ENCODE measurements at places on chromosomes 2 and 18.

- DNase-seq, result no peak
Measured at GRCh38 chr2:134131681-134132489, 122.0 kb upstream of the MGAT5 start.

- no peak for DNase-seq
Measured at GRCh38 chr2:122193622-122194021, 438.2 kb downstream of the TSN start.

DNA sequence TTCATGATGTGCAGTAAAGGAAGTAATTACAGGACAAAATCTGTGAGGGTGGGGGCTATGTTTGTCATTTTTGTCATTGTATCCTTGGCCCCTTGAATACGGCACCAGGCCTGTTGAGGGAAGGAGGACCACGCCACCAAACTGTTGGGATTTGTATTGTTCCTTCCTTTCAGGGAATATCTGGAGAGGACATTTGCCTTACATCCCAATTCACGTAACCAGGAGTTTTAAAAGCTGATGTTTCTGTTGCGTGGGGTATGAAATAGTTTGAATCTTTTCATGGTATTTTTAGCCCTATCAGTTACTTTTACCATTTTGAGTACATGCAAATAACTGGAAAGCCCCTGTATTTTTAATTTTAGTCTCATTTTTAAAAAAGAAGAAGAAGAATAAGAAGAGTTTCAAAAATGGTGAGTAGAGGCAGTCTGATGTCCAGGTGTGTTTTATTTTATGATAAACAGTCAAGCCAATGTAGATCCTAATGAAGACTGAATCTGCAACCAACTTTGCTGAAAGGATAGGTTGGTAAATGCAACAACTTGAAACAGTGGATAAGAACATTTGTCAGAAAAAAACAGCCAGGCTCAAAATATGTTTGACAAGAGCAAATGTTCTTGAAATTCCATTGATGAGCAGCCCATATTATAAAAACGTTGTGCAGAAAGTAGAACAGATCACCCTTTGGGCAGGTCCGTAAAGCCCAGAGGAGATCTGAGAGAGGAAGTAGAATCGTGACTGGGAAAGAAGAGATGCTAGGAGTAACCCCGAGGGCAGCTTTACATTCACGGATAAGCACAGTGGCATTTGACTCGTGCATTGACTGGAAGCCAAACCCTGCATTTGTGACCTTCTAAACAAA, 54.5 kb downstream of the RASGRP3 start:
- DNase-seq, result no peak

- no peak for DNase-seq
Measured at GRCh38 chr2:126264625-126265024, 391.3 kb upstream of the GYPC start.

DNA sequence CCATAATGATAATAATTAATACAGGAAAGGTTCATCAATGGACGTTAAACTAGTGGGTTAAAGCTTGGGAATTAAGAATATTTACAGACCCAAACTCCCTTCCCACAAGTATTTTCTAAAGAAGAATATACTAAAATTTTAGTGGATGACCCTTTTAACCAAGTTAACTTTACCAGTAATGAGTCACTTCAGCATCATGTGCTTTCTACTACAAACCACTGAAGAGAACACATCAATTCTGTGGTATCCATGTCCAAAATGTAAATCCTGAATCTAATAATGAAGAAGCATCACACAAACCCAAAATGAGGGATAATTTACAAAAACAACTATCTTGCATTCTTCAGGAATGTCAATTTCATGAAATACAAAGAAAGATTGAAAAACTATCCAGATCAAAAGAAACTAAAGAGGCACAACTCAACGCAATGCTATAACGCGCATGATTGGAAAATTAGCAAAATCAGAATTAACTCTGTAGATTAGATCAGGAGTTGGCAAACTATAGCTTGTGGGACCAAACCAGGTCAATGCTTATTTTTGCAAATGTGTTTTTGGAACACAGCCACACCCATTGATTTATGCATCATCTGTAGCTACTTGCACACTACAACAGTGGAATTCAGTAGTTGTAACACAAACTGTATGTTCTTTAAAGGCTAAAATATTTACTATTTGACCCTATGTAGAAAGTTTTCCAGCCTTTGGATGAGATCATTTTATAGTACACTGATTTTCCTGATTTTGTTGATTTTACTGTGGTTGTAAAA, 27.5 kb downstream of the COPS8 start:
- no peak for DNase-seq

DNA sequence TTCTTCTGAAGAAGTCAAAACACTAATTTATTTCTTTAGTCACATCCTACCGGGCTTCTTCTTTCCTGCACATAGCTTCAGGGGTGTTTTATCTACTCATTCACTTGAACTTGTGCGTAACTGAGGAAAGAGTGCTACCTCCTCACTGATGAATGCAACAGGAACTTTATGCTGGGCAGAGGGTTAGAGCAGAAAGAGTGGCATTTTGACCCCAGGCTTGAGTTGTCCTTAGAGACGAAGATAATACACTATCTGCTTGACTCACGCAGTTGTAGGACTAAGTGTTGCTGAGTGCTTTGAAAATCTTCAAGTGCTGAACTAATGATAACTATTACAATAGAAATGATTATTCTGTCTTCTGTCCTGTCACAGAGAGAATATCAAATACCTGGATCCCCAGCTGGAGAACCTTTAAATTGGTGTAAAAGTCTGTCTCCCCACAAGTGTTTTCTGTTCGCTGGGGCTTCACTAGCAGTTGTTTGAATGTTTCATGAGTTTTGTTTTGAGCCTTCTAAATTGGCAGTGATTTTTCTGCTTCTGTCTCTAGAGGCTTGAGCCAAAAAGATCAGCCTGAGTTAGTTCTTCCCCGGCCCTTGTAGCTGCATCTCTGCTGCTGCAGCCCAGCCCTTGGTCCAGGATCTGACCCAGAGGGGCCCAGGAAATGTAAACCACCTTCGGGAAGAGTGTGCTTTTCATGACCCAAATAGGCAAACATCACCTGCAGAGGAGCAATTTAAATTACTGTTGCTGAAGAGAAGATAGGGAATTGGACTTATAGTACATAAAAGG, 86.3 kb upstream of the LGALSL start:
- DNase-seq, result no peak

DNA sequence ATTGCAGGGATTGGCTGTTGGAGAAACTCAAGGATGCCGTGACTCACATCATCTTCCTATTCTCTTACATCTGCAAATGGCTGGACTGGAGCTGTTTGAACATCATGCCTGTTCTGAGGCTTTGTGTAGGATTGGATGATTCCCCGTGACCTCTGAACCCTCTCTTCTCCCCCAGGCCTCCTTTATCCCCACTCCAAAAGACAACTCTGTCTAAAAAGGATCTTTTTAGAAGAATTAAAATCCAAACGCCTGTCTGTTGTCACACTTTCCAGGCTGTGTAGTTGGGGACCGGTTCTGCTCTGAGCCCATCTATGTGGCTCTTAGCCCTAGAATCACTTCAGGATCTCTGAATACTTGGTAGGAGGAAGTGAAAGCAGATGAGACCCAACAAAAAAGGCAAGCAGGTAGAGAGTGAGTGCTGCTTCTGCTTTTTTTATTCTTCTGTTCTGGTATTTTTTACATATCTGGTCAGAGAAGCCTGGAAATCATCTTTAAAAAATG, 565 bp downstream of the SP140 start:
- DNase-seq, result peak; percentile 39

DNA sequence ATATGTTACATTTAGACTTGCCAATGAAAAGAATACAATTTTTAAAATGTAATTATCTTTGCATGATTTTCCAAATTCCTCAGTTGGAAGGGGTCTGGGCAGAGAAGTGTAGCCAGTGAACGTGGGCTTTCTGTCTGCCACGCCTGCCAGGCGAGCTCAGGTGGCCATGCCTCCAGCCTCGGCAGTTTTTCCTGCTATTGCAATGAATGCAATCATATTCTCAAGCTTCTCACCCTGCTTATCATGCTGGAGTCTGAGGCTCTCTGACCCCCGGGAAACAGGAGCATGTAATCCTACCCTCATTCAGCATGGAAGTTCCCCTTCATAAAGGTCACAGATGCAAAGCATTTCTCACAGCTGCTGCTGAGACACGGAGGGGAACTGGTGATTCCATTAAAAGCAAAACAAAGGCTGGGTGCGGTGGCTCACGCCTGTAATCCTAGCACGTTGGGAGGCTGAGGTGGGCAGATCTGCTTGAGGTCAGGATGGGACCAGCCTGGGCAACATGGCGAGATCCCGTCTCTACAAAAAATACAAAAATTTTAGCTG, 154.8 kb downstream of the MBP start:
- DNase-seq, result no peak

- no peak for DNase-seq
Measured at GRCh38 chr2:105925390-105925789, 180.7 kb downstream of the NCK2 start.

- DNase-seq, result peak; percentile 49
Measured at GRCh38 chr2:159712929-159713420, 669 bp downstream of the MARCHF7 start.

DNA sequence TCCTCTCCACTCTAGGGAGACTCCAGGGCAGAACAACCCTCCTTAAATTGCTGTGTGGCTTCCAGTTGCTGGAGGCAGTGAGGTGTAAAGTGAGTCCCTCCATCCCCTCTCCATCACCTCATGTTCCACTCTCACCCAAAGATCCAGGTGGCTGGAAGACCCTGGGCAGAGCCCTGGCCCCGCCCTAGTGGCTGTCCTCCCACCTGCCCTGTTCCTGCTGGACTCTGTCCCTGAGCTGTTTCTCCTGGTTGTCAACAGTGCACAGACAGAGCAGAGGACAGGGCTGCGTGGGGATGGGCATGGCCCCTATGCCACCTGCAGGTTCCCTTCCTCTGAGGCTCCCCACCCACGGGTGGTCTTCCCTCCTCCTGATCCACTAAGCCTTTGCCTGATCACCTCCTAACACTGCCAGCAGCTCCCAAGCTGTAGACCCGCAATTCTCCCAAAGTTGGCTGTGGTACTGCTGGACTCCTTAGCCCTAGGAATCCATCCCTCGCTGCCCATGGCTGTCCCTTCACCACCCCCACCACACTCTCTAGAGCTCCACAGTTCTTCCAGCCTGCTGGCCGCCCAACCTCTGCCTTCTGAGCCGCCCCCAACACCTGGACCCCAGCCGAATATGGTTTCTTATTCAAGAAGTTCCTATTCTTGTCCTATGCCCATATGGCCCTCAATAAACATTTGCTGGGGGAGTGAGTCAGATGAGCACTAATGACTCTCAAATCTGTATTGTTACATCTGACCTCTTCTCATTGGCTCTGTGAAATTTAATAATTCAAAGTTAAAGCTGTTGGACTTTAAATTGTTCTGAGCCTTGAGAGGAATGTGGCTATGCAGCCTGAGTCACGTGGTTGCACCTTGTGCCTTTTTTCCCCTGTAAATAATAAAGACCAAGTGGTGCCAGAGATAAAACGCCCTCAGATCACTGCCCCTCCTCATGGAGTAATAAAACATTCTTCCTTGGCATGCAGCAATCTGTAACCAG, 260.0 kb upstream of the HS6ST1 start:
- no peak for DNase-seq

- no peak for DNase-seq
Measured at GRCh38 chr18:57027190-57027708, 119.6 kb upstream of the BOD1L2 start.

- DNase-seq, result peak; percentile 5
Measured at GRCh38 chr2:239465017-239466001, 64.5 kb upstream of the HDAC4 start.

DNA sequence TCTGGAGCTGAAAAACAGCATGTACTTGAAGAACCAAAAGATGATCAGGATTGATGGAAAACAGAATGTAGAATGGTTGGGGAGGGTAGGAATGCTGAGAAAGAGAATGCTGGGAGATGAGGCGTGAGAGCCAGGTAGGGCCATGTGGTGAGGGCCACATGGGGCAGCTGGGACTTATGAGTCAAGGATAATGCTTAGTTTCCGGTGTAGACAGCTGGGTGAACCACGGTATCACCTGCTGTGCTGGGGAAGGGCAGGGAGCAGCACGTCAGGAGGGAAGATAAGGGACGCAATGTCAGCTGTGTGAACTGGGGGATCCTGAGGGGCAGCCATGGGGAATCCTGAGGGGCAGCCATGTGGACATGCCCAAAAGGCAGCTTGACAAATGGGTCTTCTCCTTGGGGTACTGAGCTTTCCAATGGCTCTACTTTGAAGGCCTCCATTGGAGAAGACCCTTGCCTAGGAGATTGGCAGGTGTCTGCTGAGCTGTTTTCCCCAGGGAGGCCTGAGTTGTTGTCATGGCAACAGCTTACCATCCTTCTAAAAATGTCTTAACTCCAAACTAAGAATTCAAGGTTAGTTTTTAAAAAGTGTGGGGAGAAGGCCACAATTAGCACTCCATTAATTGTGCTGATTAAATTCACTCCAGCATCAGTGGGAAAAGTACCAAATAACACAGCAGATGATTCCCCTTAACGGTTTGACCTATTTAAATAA, 51.1 kb downstream of the MTHFD2 start:
- no peak for DNase-seq

- no peak for DNase-seq
Measured at GRCh38 chr18:12369211-12369610, 7.8 kb downstream of the AFG3L2 start.

DNA sequence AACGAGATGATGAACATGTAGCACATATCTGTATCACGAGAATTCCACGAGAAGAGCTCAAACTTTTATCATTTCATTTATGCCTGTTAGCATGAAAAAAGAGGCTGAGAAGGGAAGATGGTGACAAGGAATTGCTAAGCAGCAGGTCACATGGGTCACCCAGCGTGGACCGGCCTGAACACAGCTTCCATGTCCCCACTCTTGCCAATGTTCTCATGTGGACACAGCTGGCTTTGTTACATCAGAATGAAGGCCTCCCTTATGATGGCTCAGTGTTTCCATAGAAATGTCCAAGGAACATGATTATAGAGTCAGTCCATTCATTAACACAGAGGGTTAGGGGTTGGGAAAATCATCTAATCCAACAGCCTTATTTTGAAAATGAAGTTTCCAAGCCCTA, 215.4 kb downstream of the CMPK2 start:
- no peak for DNase-seq

GRCh38 chr2:127508631-127509034, 17.7 kb downstream of the IWS1 start:
- DNase-seq, result no peak

- no peak for DNase-seq
Measured at GRCh38 chr2:98252038-98252773, 94.0 kb upstream of the CNGA3 start.

DNA sequence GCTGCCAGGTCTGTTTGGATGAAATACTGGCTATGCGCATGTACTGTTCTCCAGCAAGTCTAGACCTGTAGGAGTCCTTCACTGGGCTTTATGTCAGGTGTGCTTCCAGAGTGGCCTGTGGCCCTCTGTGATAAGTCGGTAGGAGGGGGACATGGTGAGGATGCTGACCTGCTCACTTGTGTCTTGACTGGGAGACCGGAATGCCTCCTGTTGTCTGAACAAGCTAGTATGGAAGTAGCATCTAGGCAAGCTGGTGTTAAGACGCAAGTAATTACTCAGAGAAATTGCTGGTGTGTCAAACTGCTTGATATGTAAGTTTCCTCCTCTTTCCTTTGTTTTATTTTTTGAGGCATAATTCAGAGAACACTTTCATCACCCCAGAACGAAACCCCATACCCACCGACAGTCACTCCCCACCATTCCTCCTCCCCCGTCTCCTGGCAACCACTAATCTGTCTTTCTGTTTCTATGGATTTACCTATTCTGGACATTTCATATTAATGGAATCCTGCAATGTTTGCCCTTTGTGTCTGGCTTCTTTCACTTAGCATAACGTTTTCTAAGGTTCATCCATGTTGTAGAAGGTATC, 76.4 kb downstream of the TMEM247 start:
- DNase-seq, result no peak

Data from CD4-positive, alpha-beta T cell treated with Interleukin-12 subunit alpha and Interleukin-12 subunit beta, for 1 hour (primary cell).